Activated T-cell treated with anti-CD3 and anti-CD28 coated beads, Interleukin-2, amount 50 U/mL, for 4 hours (primary cell): ENCODE measurements at places on chromosomes 12 and 14. TPM values are rescaled to one million over a fixed set of nuclear protein-coding genes. Genes with fewer than 3 reads are reported as not detected.

The KCNA5 gene
- total RNA-seq = not detected

- no peak for DNase-seq
These were observed 49.4 kb downstream of the LTBP2 start for GRCh38 chr14:74562515-74563232.

DNA sequence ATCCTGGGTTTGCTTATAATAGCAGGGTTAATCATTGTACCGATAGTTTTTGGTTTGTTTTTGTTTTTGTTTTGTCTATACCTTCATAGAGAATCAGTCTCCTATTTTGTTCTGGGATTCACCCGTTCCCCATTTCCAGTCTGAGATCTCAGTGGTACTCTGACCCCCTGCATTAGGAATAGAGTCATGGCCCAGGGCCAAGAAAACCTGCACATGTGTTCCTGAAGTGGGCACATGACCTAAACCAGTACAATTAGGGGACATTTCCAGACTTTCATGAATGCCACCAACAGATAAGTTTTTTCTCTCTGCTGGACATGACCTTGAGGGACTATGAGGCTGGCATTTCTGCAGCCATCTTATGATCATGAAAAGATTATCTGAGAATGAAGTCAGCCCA is 52.5 kb downstream of the MRPL42 start:
- DNase-seq = no peak

GRCh38 chr12:110543252-110543959 is 39.7 kb downstream of the PPTC7 start:
- DNase-seq = no peak

- DNase-seq = no peak
These were observed 3.9 kb upstream of the VSIG10 start for GRCh38 chr12:118107694-118108093.
